ENCODE measurements at places on chromosomes 13 and 19.

GRCh38 chr13:84940167-84940566 is 859.1 kb downstream of the SLITRK6 start:
- no peak for DNase-seq

DNA sequence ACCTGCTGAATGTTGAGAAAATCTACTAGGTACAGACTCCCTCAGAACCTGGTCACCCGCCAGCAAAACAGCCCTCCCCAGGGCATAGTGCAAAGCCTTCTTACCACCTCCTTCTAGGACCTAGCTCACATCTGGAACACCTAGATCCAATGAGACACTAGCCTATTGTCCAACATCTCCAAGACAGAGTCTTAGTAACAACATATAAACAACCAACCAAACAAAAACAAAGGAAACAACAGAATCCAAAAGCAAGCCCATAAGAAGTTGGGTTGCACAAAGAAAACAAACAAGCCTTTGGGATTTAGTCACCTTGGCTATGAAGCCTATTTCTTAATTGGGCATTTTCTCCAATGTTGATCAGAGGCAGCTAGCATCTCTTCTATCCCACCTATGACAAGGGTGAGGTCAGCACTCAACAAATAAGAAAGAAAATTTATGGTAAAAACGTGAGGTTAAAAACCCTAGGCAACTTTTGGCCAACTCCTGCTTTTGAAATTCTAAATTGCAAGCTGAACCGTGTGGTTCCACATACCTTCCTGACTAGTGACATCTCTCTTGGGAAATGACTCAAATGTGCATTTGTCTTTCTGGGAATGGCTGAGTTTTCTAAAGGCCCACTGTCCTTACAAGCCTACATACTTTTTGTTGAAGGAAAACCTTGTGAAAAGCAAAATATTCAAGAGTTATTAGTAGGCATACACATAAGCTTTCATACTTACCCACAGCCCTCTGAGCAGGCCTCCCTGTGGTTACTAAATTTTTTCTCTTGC is 66.7 kb downstream of the FAM216B start:
- no peak for DNase-seq

DNA sequence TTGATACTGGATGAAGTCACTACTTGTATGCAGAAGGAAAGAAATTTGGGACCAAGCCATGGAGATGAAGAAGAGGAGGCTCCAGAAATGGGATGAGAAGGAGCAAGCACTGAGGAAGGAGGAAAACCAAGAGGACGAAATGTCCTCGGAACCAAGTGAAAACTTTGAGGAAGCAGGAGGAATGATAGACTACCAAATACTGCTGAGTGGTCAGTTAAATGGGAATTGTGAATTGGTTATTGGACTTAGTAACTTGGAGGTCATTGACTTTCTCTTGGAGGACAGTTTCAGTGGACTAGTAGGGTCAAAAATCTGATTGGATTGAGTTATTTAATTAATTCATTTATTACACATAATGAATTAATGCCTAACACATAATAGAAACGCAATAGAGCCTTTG is 167.9 kb downstream of the MYO16 start:
- DNase-seq, result no peak

- no peak for DNase-seq
These were observed 7.3 kb downstream of the GPR183 start for GRCh38 chr13:99299920-99300341.

GRCh38 chr19:35135389-35135909 is 590 bp upstream of the LGI4 start:
- peak; percentile 51 for DNase-seq

GRCh38 chr19:39546599-39546998 is 6.6 kb upstream of the EID2 start:
- no peak for DNase-seq

GRCh38 chr13:43805681-43806128 is 18.9 kb upstream of the ENOX1 start:
- no peak for DNase-seq

GRCh38 chr19:3520166-3521103 is 14.3 kb downstream of the FZR1 start:
- DNase-seq, result no peak

- no peak for DNase-seq
These were observed 14.4 kb upstream of the GTF2F2 start for GRCh38 chr13:45105895-45106294.

DNA sequence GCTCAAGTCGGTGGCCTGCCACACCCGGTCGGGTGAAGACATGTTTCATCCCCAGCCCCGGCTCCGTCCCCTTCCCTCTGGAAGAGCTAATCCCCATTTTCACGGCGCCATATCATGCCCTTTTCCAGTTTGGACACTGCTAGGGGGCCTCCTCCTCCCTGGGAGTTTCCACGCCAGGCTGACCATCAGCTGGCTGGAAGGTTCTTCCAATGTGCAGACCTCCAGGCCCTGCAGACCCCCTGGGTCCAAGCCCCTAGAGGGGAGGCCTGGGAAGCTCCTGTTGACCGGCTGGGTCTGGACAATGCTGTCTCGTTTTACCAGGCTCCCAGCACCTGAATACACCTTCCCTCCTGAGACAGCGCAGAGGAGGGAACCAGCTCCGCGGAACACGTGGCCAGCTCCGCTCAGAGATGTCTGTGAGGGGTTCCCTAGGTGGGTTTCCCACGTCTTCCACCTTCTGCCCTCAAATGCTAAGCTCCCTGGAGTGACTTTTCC is 44.7 kb upstream of the RANBP3 start:
- DNase-seq, result no peak

DNA sequence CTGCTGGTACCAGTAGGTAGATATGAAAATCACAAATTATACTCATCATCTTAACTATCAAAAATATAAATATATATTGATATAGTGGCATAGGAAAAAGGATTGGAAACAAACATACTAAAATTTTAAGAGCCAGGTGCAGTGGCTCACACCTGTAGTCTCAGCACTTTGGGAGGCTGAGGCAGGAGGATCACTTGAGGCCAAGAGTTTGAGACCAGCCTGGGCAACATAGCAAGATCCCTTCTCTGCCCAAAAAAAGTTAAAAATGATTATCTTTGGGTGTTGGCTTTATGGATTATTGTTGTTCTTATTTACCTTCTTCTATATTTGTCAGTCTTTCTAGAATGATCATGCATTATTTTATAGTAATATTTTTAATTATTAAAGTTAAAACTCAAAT is 53.4 kb downstream of the FLT1 start:
- no peak for DNase-seq

- no peak for DNase-seq
These were observed 799.7 kb upstream of the SPRY2 start for GRCh38 chr13:81140675-81141074.

DNA sequence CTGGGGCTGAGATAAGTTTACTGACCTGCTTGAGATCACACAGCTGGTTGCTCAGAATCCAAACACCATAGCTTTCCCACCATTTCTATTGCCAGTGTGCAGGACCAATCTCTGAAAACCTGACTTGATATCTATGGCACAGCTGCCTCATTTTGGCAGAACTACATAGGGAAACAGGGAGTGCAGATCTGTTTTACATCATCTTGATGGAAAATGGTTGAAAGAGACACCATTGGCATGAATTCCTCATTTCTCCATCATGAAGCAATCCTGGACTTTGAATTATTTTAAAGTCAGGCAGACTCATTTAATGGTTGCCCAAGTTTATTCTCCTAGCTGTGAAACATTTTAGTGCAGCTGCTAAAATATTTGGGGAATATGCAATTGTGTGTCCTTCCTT is 1628.2 kb upstream of the SLC10A2 start:
- DNase-seq, result no peak

DNA sequence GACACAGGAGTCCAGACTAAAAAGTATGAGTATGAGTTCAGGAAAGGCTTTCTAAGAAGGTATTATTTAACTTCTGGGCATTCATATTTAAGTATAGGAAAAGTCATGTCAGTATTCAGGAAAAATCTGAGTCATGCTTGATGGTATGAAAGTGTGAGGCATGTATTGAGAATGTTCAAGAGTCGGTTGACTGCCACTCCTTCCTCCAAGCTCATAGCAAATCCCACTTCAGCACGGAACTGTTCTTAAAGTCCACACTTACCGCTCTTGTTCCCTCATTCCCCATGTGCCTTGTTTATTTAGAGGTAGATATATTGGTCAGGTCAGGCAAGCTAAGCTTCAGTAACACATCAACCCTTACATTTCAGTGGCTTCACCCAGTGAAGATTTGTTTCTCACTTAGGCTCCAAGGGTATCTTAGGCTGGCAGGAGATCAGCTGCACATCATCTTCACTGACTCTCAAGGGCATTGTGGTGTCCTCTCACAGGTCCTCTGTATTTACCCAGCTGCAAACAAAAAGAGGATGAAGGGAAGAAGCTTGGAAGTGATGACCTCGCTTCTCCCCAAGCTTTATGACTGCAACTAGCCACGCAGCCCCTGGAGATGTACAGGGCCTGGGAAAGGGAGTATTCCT is 1189.2 kb downstream of the EFNB2 start:
- DNase-seq, result no peak

DNA sequence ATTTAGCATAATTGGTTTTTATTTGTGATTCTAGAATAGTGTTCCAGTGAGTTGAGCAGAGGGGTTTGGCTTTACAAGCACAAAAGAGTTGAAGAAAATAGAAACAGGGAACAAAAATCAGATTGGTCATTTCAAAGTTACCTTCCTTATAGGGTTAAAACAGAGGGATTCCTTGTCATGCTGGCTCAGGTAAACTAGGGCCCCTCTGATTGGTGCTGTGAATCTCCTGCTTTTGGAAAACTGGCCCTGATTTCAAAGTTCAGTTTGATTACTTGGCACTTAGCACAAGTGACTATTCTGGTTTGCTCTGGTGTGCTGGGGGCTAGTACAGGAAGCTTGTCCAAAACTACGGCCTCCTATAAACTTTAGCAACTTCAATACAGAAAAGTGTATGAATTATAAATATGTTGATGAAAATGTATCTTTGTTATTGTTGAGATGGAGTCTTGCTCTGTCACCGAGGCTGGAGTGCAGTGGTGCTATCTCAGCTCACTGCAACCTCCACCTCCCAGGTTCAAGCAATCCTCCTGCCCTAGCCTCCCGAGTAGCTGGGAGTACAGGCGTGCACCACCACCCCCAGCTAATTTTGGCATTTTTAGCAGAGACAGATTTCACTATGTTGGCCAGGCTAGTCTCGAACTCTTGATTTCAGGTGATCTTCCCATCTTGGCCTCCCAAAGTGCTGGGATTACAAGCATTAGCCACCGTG is 1.9 kb upstream of the MRPS31 start:
- no peak for DNase-seq

DNA sequence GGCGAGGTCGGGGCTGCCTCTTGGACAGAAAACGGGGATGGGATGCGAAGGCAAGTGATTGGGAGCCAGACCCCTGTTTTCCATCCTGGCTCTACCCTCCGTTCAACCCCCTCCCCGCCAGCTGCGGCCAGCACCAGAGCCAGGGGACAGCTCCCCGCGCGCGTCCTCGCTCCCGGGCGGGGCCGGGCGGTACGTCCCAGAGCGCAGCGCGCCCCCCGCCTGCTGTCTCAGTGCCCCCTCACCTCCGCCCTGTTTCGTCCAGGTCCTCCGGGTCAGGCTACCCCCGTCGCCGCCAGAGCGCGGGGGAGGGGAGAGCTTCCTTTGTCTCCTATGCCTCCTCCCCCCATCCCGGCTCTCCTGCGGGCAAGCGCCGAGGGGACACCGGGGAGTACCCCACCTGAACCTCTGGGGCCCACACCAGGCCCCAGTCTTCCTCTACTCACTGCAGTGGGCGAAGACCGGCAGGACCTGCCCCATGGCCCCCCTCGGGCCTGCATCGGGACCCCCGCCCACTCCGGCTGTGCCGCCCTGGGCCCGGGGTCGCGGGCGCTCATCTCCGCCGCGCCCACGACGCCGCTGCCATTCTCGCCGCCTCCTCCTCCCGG is 396 bp downstream of the RTN2 start:
- no peak for DNase-seq

DNA sequence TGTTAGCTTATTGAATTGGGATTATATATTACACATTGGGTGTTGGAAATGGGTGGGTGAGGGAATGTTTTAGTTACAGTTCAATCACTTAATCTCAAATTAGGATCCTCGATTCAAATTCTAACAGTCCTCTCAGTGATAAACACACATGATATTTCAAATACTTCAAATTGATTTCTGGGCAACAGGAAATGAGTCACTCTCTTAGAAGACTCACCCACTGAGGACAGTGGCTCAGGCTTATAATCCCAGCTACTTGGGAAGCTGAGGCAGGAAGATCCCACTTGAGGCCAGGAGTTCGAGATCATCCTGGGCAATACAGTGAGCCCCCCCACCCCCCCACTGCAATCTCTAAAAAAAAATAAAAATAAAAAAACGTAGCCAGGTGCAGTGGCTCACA is 435.3 kb downstream of the KLF12 start:
- no peak for DNase-seq

DNA sequence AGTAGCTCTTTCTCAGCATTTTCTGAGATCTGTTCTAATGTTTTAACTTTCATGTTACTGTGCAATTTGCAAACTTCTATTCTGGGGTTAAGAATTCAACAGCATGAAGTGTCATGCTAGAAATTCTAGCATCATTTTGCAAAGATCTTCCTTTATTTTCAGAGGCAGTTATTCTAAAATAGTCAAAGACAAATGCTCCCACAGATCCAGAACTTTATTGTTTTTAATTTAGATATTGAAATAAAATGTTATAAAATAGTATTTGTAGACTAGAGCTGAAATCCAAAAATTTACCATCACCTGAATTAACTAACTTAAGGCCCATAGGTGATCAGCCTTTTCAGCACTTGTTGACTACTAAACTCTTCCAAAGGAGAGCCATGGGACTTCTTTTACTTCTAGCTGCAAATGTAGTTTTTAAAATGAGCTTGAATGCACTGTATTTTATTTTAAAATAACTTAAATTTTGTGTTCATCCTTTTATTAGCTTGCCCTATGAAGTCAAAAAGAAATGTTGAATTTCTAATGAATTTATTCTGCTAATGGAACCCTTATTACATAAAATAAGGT is 3.2 kb downstream of the MAB21L1 start:
- DNase-seq, result no peak

- peak; percentile 38 for DNase-seq
These were observed 17.9 kb upstream of the ZNF175 start for GRCh38 chr19:51552996-51553725.

DNA sequence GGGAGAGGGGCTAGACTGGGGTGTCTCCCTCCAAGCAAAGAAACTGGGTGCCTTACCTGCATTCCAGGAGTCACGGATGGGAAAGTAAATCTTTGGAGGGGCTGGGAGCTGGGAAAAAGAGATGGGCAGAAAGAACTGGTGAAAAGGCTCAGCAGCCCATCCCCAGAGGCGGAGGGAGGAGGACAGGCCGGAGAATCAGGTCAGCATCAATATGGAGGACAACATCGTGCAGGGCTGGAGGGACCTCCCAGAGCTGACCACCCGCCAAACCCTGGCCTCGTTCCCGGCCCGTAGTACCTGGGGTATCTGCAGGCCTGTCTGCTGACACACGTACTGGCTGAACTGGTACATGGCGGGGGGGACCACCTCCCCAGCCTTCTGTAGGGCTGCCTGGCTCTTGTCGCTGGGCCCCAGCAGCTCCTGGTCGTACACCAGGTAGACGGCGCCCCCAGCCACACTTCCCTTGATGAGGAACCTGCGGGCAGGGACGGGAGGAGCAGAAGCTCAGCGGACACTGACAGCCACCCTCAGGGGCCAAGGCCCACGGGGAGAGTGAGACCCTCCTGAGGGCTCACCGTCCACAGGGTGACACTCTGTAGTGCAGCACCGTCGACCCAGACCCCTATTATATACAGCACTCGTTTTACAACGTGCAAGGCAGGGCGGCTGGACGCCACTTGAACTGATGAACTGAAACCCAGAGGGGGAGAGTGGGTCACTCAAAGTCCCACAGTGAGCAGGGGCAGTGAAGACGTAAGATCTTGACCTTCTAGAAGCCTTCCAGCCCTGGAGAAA is 830 bp downstream of the MICOS13 start:
- DNase-seq, result no peak

- DNase-seq, result no peak
These were observed 4.8 kb upstream of the C1QTNF9 start for GRCh38 chr13:24304620-24305019.

GRCh38 chr19:3585301-3586126 is at the start of gene GIPC3:
Gene GIPC3 (plus strand): TSS chr19:3585478. CDS start chr19:3585598, 120 bp downstream.
- no peak for DNase-seq

Measured in stimulated activated CD4-positive, alpha-beta T cell treated with anti-CD3 and anti-CD28 coated beads, Interleukin-12 subunit alpha, Interleukin-12 subunit beta, amount 100 ng/mL, for 48 hours (primary cell).